ENCODE measurements at places on chromosomes 4 and X.
A peak's percentile ranks its signal among the peaks of the same experiment; 100 is the strongest.

- no peak for DNase-seq
These were observed 227.2 kb upstream of the MBNL3 start for GRCh38 chrX:132716006-132716405.

DNA sequence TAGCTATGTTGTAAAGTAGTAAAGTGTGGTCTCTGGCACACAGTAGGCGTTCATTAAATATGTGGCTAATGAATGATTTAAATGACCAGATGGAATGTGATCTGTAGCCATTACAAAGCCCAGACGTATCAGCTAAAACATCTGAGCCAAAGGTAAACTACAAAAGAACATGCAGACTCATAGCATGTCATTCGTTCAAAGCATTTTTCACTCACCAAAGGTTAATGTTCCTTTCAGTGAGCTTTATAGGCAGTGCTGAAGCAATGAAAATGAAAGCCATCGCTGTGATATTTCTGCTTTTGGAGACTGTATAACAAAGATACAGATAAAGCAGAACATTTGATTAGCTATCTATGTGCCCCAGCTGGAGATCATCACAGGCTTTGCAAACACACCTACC, 50.5 kb downstream of the F9 start:
- no peak for DNase-seq

DNA sequence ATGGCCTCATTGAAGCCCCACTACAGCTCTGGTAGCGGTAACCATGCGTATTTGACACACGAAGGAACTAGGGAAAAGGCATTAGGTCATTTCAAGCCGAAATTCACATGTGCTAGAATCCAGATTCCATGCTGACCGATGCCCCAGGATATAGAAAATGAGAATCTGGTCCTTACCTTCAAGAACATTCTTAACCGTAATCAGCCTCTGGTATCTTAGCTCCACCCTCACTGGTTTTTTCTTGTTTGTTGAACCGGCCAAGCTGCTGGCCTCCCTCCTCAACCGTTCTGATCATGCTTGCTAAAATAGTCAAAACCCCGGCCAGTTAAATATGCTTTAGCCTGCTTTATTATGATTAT, 876 bp downstream of the HPRT1 start:
- no peak for DNase-seq

DNA sequence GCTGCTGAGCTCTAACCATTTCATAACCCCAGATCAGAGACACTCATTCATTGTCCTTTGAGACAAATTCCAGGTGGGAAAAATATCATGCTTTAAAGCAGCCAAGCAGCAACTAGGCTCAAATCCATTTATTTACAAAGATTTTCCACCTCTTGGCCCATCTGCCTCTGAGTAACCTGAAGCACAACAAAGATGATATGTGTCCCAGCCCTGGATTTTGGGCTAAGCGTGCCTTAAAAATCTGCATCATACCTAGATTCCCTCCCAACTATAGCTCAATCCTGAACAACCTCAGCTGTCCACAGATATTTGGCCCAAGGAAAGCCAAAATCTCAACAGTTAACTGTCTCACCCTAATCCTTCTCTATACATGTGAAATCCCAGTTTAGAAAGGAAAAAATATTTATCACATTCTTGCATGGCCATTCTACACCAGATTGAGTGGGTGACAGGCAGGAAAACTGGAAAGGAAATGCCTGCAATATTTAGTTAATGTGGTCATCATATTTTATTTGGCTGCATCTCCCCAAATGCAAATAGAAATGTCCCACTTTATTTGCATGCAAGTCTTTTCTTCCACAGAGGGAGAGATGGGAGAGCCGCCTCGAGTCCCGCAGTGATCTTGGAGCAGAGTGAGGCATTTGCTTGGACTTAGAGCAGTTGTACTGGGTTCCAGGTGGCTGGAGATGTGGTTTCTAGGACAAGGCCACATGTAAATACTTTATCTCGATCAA, 146.4 kb upstream of the EOLA2 start:
- no peak for DNase-seq

GRCh38 chr4:150722908-150723362, 141.0 kb downstream of the MAB21L2 start:
- no peak for DNase-seq

GRCh38 chr4:153115322-153116290, 88.6 kb upstream of the TRIM2 start:
- peak; percentile 79 for DNase-seq
